ENCODE measurements at places on chromosomes 12 and 14.

- no peak for DNase-seq
These were observed 94.4 kb downstream of the BICD1 start for GRCh38 chr12:32201096-32201495.

DNA sequence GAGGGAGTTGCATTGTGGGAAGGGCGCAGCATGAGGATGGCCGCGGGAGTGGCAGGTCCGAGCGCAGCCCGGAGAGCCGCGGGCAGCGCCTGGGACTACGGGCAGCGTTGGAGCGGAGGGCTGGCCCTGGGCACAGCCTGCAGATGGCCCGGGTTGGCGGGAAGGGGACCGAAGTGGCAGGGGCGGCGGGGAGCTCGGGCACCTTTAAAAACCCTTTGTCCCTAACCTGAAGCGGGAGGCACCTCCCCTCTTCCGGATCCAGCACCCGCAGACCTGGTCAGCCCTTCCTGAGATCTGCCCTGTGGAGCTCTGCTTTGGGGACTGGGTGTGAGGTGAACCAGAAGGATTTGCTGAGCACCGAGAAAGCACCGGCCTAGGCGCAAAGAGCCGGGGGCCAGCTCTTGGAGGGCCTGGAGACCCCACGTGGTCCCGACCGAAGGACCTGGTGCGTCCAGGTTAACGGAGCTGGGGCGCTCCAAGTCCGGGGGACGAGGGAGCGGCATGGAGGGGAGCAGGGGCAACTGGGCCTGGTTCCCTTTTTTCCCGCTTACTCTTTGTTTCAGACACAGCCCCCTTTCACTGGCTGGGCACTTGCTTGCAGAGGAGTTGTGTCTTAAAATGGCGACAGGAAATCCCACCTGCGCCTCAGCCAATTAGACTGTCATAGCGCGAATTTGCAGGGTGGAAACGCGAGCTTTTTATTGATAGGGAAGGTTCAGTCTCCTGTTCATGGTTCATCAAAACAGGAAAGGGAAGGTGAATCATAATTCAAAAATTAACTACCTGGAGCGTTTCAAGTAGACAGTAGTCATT, 792 bp upstream of the SLC38A1 start:
- DNase-seq = no peak

DNA sequence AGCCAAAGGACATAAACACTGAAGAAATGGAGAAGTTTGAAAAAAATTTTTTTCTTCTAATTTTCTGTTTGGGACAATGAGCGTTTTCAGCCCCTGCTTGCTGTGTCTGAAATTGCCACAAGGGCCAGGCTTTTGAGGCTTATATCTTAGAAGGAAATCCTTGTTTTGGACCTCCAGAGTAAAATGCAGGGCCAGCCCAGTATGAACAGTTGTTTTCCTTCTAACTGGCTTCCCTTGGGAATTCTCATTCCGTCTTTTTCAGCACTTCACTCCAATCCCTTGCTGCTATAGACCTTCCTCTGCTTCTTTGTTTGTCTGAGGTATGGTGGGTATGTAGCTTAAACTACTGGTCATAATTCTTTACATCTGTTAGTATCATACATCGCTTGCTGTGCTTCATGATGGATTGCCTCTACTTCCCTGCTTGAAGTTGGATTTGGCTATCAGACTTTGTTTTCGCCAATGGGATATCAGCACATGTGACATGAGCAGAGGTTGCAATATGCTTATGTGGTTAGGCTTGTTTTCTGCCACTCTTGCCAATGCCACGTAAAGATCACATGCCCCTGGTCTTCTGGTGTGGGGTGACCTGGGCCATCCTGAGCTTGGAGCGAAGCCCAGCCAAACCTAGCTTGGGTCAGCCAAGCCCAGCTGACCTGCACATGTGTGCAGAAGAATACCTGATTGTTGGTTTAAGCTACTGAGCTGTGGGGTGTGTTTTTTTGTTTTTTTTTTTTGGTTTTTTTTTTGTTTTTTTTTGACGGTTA, 64.7 kb downstream of the AVPR1A start:
- DNase-seq = no peak

- DNase-seq = no peak
These were observed 69.4 kb downstream of the FGD6 start for GRCh38 chr12:95147866-95148265.

DNA sequence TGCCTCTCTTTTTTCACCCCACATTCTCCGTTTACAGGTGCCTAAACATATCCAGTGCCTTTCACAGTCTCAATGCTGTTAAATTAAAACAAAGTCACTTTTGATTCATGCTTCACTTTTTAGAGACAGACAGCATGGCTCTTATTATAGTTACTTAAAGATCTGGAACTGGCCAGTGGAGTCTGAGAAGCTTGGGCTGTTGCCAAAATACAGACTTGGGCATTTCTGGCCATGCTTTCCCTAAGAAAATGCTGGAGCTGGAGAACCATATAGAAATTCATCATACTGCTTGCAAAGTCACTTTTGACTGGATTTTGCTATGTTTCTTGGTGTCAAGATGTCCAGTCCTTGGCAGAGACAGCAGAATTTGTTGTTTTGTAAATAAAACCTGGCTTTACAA, 12.2 kb upstream of the GPR68 start:
- DNase-seq = no peak

- DNase-seq = no peak
These were observed 70.7 kb upstream of the TMEM263 start for GRCh38 chr12:106885026-106885425.

- DNase-seq = no peak
These were observed 230.5 kb downstream of the EFCAB11 start for GRCh38 chr14:89723930-89724627.

DNA sequence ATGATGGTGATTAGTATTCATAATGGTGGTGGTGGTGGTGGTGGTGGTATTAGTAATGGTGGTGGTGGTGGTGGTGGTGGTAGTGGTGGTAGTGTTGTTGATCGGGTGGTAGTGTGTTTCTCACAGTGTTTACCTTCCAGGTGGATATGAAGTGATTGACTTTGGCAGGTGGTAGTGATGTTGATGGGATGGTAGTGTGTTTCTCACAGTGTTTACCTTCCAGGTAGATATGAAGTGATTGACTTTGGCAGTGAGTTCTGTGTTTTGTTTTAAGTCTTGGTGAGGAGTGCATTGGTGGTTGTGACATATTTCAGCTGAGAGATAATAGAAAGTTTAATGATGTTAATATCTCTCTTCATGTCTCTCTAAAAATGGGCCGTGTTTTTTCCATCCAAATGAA, 189.4 kb downstream of the TMTC2 start:
- no peak for DNase-seq

- DNase-seq = no peak
These were observed 62.8 kb upstream of the FOXN3 start for GRCh38 chr14:89479802-89480201.

- DNase-seq = no peak
These were observed 121.2 kb downstream of the PRICKLE1 start for GRCh38 chr12:42468341-42468821.

GRCh38 chr14:20873370-20874177, 17.6 kb upstream of the RNASE3 start:
- DNase-seq = peak; percentile 80

DNA sequence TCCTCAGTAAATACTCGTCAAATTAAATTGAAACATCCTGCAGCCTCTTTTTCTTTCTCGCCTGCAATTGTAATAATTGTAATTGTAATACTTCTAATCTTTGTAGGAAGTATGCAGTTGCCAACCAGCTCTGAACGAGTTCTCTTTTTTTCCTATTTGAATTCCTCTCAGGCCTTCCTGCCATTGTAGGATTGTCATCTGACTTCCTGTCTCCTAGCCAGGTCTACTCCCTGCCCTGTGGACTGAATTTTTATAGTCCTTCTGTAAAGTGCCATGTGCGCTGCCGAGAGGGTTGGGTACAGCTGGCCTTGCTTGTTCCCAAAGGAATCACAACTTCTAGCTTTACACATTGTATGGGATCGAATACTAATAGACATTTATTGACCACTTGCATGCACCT, 183.3 kb downstream of the SSPN start:
- no peak for DNase-seq

GRCh38 chr12:56995930-56996496, 10.3 kb downstream of the ZBTB39 start:
- no peak for DNase-seq

- no peak for DNase-seq
These were observed 94.5 kb upstream of the NRXN3 start for GRCh38 chr14:78075555-78076277.

DNA sequence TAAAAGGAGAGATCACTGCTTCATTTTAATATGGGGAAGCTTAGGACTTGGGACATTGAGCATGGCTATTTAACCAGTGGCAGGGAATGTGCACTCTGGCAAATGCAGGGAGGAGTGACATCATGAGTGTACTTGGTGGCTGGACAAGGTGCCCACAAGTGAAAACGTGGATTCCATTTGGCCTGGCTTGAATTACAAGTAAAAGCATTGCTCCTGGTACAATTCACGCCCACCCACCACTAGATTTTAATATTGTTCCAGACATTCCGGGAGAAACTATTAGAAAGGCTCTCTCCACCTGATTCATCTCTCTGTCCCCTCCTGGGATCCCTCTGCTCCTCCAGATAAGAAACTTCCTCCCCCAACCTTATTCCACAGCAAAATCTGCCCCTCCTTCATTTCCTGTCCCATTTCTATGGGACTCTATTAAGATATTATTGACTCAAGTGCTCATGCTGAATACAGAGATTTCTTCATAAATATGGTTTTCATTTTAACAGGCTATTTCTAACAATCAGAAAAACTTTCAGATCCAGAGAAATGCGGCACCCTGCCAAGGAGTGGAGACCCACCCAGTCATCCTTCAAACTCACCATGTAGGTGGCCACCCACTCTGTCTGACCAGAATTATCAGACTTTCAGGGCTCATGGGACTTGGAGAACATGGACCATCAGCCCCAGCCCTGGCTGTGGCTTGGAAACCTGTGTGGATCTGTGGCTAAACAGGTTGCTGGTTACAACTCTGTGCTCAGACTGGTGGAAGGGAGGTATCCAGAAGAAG, 43.2 kb downstream of the SSPN start:
- no peak for DNase-seq

DNA sequence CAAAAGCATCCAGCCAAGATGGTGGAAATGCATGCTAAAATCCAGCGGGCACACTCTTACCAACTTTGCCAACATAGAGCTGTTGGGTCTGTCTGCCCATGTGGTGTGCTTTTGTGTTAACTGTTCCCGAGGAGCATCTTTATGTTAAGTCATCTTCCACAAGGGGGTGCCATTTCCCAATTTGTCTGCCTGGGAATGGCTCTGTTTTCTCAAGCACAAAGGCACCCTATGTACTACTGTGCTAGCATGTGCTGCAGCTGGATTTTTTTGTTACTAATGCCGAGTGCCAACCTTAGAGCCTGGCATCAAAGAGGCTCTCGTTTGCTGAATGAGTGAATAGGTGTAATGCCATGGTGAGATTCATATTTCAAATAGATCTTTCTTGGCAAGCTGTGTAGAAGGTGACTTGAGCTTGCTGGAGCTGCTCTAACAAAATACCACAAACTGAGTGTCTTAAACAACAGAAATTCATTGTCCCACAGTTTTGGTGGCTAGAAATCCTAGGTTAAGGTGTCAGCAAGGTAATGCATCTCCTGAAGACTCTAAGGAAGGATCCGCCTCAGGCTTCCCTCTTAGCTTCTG, 74.3 kb downstream of the TRHDE start:
- DNase-seq = peak; percentile 71

- no peak for DNase-seq
These were observed 135.8 kb downstream of the SLC8A3 start for GRCh38 chr14:70052990-70053389.
